ENCODE measurements at places on chromosomes 2 and 18.

DNA sequence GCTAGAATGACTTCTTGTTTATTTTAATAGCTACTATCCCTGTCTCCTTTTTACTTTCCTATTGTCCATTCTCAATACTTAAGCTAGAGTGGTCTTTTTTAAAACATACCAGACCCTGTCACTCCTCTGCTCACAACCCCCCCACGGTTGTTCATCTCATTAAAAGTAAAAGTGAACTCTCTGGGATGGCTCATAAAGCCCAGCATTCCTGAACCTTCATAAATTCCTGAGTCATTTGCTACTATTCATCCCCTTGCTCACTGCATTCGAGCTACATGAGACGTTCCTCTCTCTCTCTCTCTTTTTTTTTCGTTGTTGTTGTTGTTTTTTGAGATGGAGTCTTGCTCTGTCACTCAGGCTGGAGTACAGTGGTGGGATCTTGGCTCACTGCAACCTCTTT lies 148.7 kb upstream of the DSEL start:
- DNase-seq: no peak

GRCh38 chr2:98346311-98347236 lies at the start of gene CNGA3:
Gene CNGA3, plus strand, starts transcription at chr2:98346456. Its CDS starts 23,520 bp downstream, at chr2:98369976.
- no peak for DNase-seq

DNA sequence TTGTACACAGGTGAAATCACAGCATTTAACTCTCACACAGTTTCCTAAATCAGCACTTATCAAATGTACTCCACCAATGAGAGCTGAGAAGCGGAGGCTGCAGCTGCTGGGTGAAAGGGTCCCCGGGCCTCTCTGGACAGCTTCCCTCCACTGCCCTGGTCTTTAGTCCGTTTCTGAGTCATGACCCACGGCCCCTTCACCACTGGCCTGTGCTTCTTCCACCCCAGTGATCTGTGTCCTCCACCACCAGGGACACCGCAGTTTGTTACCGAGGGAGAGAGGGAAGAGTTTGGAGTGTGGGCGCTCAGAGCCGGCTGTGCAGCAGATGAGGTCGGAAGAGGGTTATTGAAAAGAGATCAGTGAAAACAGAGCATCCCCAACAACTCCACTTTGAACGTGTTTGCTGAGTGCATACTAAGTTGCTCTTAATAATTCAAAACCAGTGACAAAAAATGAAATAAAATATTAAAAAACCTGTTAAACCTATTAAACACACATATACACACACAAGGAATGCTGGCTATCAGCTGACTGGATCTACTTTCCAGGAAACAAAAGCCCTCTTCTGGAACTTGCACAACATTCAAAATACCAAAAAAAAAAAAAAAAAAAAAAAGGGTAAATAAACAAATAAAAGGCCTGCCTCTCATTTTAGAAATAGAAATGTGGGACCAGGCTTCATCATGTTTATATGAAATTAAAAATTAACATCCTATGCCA lies 54.1 kb downstream of the PXDN start:
- DNase-seq: no peak

DNA sequence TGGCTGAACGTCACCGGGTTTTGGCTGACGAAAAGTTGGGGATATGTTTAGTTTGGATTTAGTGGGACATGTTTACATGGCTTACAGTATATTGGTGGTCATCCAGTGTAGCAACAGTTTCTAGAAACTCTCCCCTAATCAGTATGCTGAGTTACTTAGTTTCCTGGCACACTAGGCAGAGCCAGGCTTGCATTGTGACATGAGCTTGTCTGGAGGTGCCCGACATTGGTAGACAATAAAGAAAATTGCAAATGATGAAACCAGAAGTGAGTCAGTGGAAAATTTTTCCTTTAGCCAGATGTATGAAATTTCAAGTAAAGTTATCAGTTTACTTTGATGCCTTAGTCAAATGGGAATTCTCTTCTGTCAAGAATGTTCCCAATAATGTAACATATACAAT lies 276.1 kb downstream of the RDH14 start:
- DNase-seq: no peak

GRCh38 chr2:239946864-239947728 lies 78.0 kb downstream of the NDUFA10 start:
- DNase-seq: no peak

- DNase-seq: no peak
These were observed 164.1 kb upstream of the RASGRP3 start for GRCh38 chr2:33312355-33312754.

DNA sequence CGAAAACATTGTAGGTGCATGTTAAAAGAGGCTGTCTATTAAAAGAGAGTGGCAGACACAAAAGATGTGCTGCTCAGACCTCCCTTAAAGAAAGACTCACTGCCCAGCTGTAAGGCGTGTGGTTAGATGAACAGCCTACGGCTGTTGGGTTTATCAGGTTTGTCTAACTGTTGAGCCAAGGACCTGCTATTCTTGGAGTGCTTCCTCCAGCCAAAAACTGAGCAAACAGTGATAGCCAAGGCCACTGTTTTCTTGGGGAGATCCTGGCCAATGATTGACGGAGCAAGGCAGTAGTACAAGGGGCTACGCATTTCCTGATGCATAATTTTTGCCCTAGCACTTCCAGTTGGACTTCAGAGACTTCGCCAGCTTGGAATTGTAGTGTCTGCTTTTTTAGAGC lies 1.4 kb upstream of the RAB3GAP1 start:
- no peak for DNase-seq
